ENCODE measurements at places on chromosomes 7 and 10. TPM values are rescaled to one million over a fixed set of nuclear protein-coding genes. Genes with fewer than 3 reads are reported as not detected.

The MSMB gene
- not detected for total RNA-seq

The PIK3CG gene
- total RNA-seq, result not detected

The ATOH7 gene
- not detected for total RNA-seq

The NODAL gene
- 0.51 TPM for total RNA-seq

The EBLN1 gene
- total RNA-seq, result not detected

The ADO gene
- total RNA-seq, result 22.3 TPM

The CPA4 gene
- total RNA-seq, result 107 TPM
